ENCODE measurements at places on chromosomes 12 and 14.
A peak's percentile ranks its signal among the peaks of the same experiment; 100 is the strongest.

GRCh38 chr12:122368361-122369073 is 54.0 kb downstream of the CLIP1 start:
- DNase-seq, result no peak

- no peak for DNase-seq
Observed at GRCh38 chr14:21672116-21672515, 1.5 kb downstream of the OR4E1 start.

DNA sequence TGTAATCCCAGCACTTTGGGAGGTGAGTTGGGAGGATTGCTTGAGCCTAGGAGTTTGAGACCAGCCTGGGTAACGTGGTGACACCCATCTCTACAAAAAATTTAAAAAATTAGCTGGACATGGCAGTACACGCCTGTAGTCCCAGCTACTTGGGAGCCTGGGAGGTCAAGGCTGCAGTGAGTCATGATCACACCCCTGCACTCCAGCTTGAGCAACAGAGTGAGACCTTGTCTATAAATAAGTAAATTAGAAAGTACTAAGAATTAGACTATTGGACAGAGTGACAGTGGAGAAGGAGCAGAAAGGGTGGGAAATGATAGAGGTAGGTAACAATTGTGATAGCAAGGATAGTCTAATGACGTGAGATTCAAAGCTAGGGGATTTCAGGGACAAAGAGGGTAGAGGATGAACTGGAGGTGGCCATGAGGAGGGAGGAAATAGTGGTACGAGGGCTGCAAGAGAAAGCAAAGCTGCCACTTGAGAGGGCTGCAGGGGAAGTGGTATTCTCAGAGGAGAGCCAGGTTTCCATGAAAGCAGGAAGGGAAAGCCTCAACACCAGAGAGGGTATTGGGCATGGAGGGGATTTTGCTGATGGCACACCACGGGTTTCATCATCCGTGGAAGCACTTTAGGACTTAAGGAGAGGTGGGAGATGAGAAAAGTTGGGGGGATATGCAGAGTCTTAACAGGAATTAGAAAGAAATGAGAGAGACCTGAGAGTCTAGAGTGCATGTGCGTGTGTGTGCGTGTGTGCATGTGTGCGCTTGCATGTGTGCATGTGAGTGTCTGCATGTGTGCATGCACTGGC is 85.6 kb downstream of the SYNE2 start:
- no peak for DNase-seq

DNA sequence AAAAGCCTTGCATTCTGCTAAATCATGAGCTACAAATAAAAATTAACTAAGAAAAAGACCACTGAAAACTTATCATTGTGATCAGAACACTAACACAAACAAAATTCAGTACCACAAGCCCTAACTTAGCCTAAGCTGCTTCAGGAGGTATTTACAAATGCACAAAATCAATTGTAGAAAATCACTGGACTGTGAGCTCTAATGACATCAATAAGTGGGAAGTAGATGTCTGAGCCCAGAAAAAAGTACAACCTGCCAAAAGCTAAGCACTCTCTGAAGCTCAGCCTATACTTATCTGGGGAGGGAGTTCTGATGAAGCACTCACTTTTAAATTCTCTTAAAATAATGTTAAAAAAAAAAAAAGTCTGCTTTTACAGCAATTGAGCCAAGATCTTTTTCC is 92.9 kb downstream of the SLCO1B1 start:
- DNase-seq, result no peak

DNA sequence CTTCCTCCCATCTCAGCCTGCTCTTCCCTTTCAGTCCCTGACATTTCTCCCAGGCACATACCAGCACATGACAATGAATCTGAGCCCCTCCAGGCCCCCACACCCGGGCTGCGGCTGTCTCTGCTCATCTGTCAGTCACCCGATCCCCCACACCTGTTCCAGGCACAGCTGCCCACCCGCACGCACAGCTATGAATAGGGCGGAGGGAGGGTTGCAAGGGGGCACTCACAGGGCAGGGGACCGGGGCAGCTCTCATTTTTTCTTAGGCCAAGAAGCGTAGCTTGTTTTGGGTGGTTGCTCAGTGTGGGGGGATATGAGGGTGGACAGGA is 43.7 kb upstream of the TSPAN9 start:
- no peak for DNase-seq

- no peak for DNase-seq
Observed at GRCh38 chr12:64243809-64244208, 21.7 kb upstream of the KICS2 start.

- DNase-seq, result peak; percentile 31
Observed at GRCh38 chr14:99389174-99389826, 91.4 kb downstream of the SETD3 start.

- DNase-seq, result no peak
Observed at GRCh38 chr14:50763382-50764007, 67.5 kb downstream of the NIN start.

DNA sequence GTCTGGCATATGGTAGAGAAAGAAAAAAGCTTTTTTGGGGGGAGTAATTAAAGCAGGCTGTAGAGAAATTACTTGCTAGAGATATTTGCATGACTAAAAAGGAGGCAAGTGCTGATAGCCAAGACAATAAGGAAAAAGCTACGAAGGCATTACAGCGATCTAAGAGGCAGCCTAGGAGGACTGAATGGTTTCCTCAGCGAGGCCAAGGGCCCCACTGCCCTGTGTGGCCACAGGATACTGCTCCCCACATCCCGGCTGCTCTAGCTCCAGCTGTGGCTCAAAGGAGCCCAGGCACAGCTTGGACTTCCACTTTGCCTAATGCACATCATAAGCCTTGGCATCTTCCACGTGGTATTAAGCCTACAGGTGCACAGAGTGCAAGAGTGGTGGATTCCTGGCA is 53.6 kb downstream of the LRRIQ1 start:
- DNase-seq, result no peak

- DNase-seq, result no peak
Observed at GRCh38 chr14:22532345-22533056, 56.5 kb downstream of the DAD1 start.

GRCh38 chr12:25950329-25951115 is 8.0 kb upstream of the RASSF8 start:
- DNase-seq, result no peak

- DNase-seq, result no peak
Observed at GRCh38 chr12:3158851-3159465, 81.8 kb downstream of the TSPAN9 start.

DNA sequence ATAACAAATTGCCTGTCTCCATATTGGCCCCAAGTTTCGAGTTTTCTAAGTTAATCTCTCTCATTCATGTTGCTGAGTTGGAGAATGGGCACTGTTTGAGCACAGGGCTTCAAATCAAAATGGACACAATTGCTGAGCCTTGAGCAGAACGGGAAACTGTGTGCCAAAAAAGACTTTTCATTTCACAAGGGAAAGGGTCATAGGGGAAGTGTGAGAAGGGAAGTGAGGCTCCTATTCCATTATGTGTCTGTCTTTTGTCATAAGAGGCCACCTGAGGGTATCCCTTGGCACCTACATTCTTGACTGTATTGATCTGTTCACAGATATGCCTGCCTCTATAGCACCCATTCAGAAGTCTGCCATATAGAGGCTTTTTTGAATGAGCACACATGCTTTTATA is 59.1 kb downstream of the TTLL5 start:
- DNase-seq, result no peak

DNA sequence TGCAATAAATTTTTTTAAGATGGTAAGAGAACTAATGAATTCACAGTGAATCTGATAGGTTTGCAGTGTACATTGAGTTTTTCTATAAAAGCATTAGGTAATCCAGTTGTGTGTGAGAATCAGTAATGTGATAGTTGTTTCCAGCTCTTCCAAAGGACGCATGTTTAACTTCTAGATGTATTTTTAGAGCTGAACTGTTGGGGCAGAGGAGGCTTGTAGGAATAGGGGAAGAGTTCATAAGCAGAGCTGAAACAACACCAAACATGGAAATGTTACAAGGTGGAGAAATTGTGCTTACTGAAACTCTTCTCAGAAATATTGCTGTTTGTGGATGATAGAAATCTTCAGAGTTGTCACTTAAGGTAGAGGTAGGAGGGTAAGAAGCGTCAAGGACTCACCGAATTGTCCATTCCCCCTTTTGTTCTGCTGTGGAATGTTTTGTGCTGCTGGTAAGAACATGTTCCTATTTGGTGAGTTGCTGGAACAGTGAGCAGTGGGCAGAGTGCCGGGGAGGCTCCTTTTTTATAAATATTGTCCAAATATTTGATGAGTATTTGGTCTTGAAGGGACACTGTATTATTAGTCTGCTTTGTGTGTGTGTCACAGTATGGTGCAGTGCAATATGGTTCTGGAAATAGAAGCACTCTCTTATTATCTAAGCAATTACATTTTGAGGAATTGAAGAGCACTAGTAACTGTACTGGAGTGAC is 76.7 kb downstream of the ANO6 start:
- DNase-seq, result no peak

GRCh38 chr12:121162384-121162783 is 29.7 kb downstream of the P2RX7 start:
- no peak for DNase-seq

DNA sequence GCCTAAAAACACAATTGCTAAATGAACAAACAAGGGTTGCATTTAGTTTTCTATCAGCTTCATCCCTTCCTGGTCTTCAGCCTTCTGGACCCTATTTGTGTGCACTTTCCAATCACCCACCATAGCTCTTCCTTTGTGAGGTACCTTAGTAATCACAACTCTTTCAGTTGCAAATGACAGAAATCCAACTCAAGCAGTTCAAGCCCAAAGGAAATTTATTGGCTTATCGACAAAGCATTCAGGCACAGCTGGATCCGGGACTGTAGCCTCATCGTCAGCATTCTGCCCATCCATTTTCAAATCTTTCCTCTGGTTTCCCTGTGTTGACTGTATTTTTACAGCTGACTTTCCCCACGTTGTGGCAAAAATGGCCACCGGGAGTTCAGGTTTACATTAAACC is 148.6 kb upstream of the VASH1 start:
- no peak for DNase-seq

DNA sequence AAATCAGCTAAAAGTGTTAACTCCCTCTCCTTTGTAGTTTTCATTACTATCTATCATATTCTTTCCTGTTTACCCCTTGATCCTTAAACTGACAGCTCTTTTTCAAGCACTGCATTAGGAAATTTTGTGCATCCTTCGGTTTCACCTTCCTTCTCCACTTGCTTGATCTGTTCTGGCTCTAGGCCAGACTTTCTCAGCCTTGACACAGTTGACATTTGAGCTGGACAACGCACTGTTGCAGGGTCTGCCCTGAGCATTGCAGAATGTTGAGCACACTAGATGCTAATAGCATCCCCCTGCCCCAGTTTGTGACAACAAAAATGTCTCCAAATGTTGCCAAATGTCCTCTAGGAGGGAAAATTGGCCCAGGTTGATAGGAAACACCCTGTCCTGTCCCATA is 75.4 kb upstream of the KCNJ8 start:
- DNase-seq, result no peak

DNA sequence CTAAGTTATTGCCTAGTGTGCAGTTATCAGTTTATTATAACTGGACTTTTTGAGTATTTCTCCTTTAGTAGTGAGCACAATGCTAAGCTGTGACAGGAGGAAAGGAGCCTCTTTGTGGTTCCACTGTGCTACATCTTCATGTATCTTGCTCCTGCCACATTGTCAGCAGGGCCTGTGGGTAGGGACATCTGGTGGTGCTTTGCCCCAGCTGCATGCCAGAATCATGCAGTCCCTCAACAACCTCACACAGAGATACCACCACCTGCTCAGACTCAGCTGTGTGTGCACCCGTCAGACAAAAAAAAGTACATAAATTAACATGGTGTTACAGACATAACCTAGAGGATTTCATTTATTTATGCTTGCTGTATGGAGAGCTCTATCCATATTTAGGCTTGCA is 51.1 kb downstream of the MIS18BP1 start:
- DNase-seq, result peak; percentile 14

GRCh38 chr12:90280033-90280432 is 571.4 kb upstream of the ATP2B1 start:
- no peak for DNase-seq

DNA sequence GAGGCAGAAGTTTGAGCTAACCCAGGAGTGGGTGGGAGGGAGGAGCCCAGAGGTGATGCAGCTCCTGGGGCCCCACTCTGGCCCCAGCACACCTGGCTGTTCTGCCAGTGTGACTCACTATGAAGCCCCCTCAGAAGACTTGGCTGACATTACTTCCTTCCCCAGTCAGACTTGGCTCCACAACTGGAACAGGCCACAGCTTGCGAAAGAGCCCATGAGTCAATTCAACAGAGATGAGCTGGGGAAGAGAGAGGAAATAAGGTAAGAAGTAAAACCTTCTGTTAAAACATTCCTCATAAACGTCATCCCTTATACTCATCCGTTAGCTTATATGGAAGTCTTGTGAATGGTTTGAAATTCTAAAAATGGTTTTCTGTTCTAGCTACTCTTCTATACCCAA is 245.9 kb downstream of the ADAMTS20 start:
- DNase-seq, result no peak

- DNase-seq, result peak; percentile 86
Observed at GRCh38 chr12:56208006-56208405, 13.7 kb downstream of the RNF41 start.

DNA sequence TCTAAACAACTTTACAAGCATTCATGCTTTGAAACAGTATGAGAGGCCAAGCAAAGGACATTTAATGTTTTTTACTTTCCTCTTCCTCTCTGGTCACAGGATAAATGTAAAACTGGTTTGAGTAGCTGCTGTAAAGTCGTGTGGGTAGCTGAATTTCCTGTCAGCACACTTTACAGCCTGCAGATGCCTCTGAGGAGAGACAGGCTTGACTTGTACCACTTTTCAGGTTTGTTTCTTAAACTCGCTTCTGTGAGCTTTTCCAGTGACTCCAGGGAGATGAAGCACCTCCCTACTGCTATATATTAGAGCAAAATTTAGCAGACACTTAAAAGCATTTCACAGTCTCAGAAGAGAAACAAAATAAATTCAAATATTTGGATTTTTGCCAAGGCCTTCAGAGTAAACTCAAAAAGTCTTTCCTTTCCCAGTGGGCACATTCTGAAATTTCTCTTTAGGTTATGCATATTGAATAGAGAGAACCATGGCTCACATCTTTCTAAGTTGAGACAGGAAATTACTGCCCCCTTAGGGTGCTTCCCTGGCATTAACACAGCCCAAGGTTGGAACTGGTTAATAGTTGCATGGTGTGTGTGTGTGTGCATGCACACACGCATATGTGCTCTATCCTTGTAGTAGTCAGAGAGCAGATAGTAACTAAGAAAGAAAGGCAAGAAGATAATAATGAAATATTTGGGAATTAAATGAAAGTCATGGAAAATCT is 557.3 kb upstream of the MIS18BP1 start:
- no peak for DNase-seq

DNA sequence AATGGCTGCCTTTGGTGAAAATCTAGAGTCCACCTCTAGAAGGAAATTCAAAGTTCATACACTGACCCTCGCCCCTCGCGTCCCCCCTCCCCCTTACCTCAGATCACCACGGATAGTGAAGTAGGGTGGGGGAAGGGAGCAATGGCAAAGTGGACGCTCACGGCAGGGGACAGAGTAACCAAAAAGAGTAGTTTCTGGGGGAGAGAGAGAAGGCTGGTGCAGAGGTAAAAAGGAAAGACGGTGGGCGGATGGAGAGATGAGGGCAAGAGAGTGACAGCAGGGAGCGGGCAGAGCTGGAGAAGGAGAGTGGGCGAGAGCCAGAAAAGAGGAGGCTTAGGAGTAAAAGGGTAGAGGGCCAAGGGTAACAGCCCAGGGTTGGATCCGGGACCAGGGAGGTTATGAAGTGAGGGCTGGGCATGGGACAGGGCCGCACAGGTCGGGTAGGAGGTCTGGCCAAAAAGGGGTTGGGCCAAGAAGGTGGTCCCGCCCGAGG is 423 bp downstream of the ALDH6A1 start:
- DNase-seq, result no peak
